ENCODE measurements at places on chromosomes 4 and X.
A peak's percentile ranks its signal among the peaks of the same experiment; 100 is the strongest.

DNA sequence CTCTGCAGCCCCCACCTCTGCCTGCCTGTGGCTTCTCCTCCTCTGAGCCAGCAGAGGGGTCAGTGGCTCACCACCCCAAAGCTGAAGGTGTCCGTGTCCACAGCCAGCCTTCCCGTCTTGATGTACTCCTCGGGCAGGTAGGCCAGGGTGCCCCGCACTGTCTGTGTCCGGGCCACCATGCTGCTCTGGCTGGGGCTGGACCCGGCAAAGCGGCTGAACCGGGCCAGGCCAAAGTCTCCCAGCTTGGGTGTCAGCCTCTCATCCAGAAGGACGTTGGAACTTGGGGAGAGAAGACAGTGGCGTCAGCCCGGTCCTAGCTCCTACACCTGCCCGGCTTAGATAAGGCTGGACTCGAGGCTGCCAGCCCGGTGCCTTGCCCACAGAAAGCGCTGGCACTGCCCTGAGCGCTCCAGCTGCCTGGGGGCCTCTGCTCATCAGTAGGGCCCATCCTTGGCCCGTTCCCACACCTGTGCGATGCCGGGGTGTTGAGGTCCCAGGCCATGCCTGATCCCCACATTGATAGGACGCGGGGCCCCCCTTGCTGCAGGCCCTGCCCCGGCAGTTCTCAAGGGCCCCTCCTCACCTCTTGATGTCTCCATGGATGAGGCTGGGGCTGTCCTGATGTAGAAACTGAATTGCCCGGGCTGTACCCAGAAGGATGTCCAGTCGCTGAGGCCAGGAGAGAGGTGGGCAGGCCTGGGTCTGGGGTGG lies 3.2 kb downstream of the IRAK1 start:
- DNase-seq = no peak

GRCh38 chr4:8916906-8917305 lies 45.3 kb upstream of the HMX1 start:
- DNase-seq = no peak

GRCh38 chr4:135122457-135122856 lies 920.9 kb upstream of the PABPC4L start:
- no peak for DNase-seq

GRCh38 chr4:120443116-120443515 lies 376.5 kb upstream of the MAD2L1 start:
- no peak for DNase-seq

GRCh38 chrX:68894513-68895340 lies 65.9 kb downstream of the EFNB1 start:
- peak; percentile 87 for DNase-seq

DNA sequence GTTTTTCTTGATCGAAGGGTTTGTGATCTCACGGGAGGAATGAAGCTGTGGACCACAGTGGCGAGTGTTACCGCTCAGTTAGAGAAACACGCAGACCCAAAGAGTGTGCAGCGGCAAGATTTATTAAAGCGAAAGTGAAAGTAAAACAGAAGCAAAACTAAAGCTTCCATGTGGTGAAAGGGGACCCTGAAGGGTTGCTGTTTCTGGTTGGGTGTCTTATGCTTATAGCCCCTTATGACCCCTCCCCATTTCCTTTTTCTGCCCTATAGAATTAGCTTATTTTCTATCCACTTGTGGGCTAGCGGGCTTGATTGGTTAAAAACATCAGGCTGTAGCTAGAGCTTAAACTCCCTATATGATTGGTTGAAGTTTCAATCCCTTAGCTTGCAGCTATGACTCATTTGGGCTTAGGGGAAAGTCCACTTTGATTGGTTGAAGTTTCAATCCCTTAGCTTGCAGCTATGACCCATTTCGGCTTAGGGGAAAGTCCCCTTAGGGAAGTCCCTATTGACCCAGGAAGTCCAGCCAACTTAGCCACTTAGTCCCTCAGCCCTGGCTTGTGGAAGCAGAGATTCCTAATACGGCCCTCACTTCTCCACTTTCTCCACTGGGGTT lies 171.2 kb upstream of the NWD2 start:
- DNase-seq = no peak

GRCh38 chr4:176340871-176341685 lies 21.3 kb downstream of the SPCS3 start:
- peak; percentile 35 for DNase-seq

GRCh38 chr4:2482693-2483092 lies 13.8 kb downstream of the RNF4 start:
- DNase-seq = no peak

DNA sequence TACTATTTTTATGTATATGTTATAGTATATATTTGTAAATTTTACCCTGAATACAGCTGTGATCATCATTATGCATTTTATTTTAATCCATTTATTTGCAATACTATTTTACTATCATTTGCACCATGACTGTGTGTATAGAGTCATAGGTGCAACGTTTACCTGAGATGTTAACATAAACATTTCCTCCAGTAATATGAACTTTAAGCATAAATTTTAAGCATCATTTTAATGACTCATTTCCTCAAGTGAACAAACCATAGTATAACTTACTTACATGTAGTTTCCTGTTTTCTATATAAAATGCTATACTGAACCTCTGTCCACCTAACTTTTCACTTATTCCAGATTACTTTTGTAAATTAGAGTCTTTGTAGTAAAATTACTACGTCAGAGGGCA lies 92.8 kb downstream of the NFKB1 start:
- no peak for DNase-seq

GRCh38 chr4:36757580-36758311 lies 476.3 kb downstream of the DTHD1 start:
- DNase-seq = no peak
